ENCODE measurements at places on chromosomes 5 and 9.
A peak's percentile ranks its signal among the peaks of the same experiment; 100 is the strongest.

GRCh38 chr9:76399856-76400255, 5.6 kb upstream of the RFK start:
- DNase-seq: no peak

DNA sequence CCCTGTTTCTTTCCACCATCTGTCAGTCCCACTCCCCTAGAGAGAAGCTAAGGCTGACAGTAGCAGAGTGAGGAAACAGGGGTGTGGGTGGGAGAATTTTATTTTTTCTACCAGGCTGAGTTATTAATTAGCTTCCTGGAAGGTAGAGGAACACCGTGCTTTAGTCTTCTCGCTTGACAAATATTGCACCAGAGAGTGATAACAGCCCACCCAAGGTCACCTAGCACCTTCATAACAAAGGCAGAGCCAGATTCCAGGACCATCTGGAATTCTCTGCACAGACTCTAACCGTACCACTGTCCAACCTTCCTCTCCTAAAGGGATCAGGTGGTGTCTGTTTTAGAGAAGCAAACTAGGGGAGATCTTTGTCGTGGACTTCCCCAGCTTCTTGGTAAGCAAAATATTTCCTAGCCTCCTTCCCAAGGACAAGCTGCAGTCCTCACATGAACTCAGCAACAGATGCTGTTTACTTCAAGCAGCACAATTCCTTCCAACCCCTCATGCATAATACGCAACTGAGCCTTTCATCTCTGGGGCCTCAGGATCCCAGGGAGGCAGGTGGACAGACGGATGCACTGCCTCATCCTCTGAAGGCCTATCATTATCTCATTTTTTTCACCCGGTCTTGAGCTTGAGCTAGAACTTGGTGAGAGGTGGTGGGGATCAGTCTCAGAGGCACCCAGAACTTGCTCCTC, 308.7 kb upstream of the BRINP1 start:
- no peak for DNase-seq

GRCh38 chr9:13388157-13388556, 108.7 kb upstream of the MPDZ start:
- peak; percentile 28 for DNase-seq

DNA sequence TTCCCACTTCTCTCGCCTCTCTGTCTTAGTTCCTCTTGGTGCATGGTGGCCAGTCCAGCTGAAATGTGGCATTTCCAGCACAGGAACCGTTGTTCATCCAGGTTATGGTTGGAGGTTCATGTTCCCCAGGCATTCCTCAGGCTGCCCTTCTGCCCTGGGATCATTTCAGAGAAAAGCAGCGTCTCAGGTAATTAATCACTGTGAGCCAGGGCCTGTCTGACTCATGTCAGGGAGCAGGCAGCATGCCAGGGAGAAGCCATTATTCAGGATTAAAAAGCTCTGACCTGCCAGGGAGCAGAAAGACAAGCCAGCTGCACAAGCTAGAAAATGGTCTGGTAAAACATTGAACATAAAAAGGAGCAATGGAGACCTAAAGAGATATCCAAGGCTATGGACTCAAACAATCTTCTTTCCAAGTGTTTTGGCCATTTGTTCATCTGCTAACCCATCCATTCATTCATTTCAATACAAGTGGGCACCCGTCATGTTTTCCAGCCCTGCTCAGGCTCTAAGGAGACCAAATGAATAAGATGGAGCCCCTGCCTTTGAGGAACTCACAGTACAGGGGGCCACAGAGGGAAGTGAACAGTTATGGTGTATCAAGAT, 241.4 kb downstream of the DRD1 start:
- DNase-seq: no peak

DNA sequence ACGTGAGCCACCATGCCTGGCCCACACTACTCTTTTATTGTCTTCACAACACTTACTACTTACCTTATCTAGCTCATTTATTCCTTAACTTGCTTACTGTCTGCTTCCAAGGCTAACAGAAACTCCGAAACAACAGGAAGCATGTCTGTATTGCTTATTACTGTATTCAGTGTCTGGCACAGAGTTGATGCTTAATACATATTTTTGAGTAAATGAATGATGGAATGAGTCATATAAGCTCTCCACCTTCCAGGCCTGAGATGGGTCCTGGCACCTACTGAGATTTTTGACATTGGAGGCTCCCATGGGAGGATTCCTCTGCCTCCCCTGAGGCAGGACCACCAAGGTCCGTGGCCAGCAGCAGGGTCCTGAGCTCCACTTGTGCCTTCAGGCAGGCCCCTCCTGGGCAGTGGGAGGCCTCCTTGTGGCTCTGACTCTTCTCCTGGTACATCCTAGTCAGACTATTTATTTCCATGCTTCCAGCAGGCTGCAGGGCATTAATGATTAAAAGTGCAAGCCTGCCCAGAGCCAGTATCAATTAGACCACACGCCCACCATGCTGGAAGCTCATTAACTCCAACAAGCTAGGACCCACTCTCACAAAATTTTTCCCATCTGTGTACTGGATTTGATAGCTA, 76.5 kb upstream of the CTNNA1 start:
- DNase-seq: no peak

GRCh38 chr5:5044247-5044840, 95.8 kb upstream of the ADAMTS16 start:
- DNase-seq: no peak

GRCh38 chr5:179747811-179748210, 15.2 kb downstream of the MAML1 start:
- no peak for DNase-seq

- DNase-seq: no peak
Measured at GRCh38 chr9:94511134-94511954, 43.5 kb upstream of the PCAT7 start.

GRCh38 chr9:133527444-133527920, 2.7 kb upstream of the MYMK start:
- no peak for DNase-seq

GRCh38 chr9:123345567-123345955, 10.4 kb upstream of the CRB2 start:
- DNase-seq: no peak

- DNase-seq: no peak
Measured at GRCh38 chr5:163574472-163575440, 69.3 kb downstream of the MAT2B start.

DNA sequence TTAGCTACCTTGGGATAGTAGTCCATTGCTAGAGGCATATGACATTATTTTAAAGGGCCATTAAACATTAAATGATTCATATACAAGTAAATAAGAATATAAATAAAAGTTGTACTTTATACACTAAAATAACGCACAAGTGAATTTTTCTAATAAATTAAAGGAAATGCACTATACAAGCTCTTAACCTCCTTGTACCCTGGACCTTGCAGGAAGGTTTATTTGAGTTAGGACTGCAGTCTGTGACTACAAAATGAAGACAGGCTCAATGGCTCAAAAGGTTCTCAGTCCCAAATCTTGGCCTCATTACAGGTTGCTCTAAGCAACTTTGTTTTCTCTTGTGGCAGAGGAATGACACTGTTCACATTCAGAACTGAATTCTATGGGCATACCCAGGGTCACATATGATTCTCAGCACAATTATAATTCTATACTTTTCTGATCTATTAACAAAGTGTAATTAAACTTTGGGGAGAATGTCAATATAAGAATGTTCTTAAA, 34.4 kb downstream of the FEM1C start:
- DNase-seq: no peak

- DNase-seq: no peak
Measured at GRCh38 chr9:136858452-136858843, 6.3 kb downstream of the MAMDC4 start.

DNA sequence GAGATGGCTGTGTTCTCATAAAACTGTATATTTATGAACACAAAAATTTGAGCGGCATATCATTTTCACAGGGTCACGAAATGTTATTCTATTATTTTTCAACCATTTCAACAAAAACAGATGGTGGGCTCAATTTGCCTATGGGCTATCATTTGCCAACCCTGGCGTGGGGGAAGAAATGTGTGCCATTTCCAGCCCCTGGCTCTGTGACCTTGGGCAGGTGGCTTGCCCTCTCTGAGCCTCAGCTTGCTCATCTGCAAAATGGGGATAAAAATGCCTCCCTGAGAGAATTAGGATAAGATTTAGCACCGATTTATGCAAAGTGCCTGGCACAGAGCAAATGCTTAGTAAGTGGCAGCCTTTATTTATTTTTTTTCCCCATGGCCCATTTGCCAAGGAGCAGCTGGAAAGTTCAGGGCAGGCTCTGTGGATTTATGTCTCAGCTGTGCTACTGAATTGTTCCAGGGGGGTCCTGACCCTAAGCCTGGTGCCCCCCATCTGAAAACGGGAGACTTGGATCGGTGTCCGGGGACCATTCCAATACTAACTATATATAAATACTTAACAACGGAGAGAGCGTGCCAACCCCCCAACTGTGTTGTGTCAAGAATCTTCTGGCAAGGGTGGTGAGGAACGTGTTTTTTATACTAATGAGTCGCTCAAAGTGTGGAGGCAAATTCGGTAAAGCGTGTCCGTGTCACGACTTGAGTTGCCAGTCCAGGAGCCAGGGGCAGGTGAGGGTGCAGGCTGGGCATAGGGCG, 34.5 kb downstream of the HRH2 start:
- DNase-seq: no peak

DNA sequence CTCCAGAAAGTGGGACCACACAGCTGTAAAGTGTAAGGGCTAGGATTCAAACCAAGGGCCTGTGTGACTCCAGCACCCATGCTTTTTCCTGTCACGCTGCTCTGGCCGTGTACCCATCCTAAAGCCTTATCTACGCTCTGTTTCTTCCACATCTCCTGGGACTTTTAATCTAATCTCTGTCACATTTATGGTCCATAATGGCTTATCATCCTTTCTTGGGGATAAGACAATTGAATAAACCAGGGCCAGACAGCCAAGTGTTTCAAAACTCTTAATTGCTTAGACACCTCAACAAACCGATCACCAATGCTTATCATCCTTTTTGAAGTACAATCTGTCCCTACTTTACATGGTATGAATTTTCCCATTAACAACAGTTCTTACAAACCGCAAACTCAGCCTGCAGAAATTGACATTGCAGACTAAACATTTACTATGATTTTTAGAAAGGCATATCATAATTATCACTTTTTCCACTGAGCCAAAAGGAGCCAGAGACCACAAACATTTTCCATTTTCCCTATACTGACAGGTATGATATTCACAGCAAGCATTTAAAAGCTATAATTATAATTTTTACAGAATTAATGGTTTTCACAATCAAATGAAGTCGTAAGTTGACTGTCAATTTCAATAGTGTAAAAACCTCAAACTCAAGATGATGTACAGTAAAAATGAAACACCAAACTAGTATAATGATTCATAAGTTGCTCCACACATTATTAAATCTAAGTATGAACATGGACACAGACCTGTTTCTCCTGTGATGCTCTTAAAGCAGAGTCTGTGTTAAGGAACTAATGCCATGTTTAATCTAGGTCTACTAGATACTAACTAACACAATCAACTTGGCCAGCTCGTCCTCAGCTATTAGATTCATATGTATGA, 99.5 kb downstream of the FBXW11 start:
- no peak for DNase-seq

DNA sequence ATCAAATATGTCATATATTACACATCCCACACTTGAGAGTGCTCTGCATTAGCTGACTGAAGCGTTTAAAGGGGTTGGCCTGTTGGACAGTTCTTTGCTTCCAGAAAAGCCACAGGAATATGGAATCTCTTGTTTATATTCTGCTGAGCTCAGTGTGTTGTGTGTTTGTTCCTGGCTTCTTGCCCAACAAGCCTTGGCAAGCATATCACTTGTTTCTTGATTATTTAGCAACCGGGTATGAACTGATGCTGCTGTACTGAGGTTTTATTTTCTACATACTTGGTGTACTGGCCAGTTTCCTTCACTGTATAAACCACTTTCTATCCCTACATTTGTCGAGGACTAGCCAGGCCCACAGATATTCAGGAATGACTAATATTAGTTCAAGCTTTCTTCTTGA, 378.9 kb downstream of the KCTD16 start:
- DNase-seq: peak; percentile 64

GRCh38 chr5:128154943-128155342, 71.4 kb downstream of the SLC12A2 start:
- DNase-seq: no peak

DNA sequence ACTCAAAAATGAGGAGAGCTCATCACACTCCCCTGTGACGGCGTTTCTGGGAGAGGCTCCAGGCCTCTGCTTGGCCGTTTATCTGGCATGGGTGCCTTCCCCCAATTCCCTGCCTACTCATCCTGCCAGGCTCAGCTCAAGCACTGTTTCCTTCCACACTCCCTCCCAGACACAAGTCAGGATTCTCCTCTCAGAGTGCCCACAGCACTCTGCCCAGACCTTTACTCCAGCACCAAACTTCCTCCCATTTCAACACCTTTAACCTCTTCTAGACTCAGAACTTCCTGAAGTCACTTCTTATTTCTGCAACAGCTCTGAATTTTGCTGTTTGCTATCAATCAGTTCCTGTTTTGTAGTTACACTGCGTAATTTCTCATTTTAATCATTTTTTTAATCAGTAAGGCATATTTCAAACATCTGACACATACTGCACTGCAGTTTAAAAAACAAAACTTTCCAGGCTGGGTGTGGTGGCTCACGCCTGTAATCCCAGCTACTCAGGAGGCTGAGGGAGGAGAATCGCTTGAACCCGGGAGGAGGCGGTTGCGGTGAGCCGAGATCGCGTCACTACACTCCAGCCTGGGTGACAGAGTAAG, 16.0 kb downstream of the TRMO start:
- no peak for DNase-seq

DNA sequence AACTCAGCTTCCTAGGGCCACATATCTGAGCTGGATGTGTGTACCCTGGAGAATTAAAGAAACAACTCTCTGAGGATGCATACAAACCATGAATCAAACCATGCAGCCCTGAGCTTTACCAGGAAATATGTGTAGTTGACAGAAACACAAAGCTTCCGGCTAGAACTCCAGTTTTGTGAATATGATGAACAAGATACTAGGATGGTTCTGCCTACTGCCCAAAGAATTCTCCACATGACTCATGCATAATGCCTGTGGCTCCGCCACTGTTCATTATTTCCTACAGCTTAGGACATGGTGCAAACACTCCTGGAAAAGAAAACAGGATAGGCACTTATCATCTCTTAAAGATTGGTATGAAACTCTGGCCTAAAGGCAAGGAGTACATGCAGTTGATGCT, 343.4 kb downstream of the DNAH5 start:
- peak; percentile 27 for DNase-seq

- DNase-seq: no peak
Measured at GRCh38 chr5:147375151-147375550, 134.7 kb downstream of the DPYSL3 start.

DNA sequence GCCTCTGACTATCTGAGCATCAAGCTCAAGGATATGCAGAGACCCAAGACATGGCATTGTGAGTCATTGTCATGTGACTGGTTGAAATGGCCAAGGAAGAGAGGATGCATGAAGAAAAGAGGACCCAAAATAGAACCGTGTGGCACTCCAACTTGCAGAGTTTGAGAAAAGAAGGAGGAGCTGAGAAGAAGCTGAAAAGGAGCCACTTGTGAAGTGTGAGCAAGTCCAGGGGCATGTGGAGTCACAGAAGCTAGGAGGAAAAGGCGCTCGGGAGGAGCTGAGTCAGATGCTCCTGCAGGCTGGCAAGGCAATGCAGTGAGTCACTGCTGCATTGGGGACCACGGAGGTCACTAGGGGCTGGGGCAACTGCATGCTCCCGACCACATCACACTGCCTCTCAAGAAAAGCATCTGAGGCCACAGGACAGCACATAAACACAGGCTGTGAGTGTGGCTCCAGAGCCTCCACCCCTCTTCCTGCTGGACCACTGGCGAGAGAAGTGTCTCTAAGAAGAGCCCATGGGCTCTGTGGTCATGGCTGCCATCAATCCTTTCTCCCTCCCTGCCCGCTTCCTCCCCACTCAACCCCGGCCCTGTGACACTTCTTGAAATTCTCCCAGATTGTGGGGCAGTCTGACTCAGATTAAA, 197.6 kb downstream of the DRD1 start:
- DNase-seq: peak; percentile 94

GRCh38 chr9:99299211-99300102, 77.4 kb downstream of the SEC61B start:
- peak; percentile 20 for DNase-seq
